ENCODE measurements at places on chromosomes 6 and 20.

GRCh38 chr20:51678026-51678697 lies 90.0 kb downstream of the ATP9A start:
- DNase-seq: peak; percentile 54

DNA sequence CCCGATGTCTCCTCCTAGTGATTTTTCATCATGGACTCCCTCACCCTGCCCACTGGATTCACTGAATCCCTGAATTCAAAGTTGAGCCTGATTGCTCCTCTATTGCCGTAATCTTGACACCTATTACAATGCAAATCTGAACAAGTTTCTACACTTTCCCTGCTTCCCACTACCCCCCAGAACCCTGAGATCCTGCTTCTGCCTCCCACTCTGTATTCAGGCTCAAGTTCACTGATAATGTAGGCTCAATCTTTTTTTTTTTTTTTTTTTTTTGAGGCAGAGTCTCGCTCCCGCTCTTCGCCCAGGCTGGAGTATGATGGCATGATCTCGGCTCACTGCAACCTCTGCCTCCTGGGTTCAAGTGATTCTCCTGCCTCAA lies 3.6 kb upstream of the DCBLD1 start:
- DNase-seq: no peak

DNA sequence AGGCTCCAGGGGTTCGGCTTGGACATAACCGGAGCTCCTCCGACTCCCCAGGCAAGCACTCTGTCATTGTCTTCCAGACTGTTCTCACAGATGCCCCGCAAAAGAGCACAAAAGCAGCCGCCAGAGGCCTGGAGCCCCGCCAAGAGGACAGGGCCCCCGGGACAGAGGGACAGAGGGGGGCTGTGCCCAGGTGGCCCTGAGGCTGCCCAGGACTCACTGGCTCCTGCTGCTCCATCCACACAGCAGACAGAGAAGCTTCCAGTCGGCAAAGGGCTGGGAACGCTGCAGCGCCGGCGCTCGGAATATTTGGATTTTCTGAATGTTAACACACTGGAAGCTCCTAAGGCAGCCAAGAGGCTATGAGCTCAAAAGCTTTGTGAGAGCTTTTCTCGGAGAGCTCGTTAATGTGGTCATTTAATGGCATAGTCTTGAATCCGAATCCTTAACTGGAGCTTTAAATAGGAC lies 68.0 kb upstream of the QKI start:
- no peak for DNase-seq

DNA sequence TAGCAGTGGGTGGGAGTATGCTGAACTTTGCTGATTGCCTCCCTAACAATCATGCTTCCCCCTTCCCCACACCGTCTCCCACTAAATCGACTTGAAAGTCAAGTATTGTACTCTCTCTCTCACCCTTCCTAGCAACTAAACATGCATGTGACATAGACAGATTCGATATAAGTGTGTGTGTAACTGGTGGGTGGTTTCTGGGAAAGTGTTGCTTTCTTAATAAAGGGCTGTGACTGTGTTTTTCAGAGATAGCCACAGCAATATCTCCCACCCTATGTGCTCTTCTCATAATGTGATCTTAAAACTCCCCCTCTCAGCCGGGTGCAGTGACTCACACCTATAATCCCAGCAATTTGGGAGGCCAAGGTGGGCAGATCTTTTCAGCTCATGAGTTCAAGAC lies 49.3 kb upstream of the E2F3 start:
- no peak for DNase-seq

DNA sequence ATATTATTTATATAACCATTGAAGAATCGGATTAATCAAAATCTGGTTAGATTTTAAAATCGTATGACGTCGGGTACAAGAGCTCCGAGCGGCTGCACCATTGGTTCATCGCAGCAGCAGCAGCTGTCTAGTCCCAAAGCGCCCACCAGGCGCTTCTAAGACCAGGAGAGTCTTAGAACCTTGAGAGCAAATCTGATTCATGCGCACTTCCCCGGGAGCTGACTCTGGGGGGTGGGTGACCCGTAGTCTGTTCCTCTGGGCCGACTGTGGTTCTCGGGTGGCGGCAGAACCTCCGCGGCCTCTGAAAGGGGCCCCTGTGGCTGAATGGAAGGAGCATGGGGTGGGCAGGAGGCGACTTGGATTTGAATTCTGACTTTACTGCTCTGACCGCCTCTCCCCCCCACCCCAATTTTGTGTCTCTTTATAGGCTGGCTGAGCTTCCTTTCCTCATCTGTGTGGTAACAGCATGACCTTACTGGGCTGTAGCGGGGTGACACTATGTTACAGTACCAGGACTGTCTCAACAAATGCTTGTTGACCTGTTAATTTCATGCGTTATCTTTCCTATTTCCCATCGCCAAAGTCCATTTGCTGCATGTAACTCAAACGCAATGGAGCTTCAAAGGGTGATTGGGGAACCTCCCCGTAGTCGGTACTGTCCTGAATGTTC lies 119.7 kb downstream of the RTN4IP1 start:
- DNase-seq: no peak

- no peak for DNase-seq
Measured at GRCh38 chr6:166758136-166758704, 131.2 kb upstream of the RPS6KA2 start.

DNA sequence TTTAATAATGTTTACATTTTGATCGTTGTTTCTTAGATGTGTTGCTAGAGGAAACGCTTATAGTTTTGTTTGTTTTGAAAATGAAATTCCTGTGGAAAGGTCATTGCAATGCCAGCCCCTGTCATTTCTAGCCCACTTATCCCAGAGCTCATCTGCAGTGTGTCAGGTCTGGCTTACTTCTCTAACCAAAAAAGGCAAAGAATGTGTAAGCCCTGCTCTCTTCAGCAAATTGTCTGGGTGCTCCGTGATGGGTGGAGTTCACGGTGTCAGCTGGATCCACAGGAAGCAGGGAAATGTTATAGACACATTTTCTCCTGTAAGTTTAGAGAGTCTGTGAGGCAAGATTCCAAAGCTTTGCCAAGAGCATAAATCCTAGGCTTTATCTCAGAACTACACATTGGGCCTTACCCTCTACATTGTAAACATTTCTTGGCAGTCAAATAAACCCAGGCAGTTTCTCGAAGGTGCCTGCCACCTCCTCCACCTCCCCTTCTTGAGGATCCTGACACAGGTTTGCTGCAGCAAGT lies 50.9 kb downstream of the RPRD1B start:
- DNase-seq: no peak

- DNase-seq: no peak
Measured at GRCh38 chr6:3542032-3542640, 85.3 kb upstream of the SLC22A23 start.

DNA sequence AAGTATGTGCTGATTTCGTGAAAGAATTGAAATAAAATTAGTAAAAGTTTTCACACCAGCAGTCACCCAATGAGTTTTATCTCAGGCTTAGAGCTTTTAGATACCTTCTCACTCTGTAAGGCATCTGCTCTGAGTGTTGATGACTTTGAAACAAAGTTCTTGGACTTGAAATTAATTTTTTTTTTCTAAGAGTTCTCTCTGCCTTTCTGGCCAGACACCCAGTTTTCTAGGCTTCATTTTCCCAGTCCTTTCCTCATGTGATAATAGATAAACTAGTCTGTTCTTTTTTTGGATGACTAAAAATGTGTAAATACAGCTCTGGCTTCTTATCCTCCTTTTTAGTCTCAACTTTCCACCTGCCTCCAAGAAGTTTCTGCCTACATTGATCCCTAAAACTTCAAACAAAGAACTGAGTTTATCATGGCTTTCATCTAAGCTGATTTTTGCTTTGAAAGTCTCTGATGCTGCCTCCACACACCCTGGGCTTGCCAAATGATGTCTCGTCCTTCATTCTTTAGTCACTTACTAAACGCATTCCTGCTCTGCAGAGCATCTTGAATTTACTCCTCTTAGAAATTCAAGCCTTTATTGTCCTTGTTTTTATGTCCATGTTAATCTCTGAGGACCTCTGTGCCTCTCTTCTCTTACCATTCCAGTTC lies 32.7 kb downstream of the SLX4IP start:
- no peak for DNase-seq

DNA sequence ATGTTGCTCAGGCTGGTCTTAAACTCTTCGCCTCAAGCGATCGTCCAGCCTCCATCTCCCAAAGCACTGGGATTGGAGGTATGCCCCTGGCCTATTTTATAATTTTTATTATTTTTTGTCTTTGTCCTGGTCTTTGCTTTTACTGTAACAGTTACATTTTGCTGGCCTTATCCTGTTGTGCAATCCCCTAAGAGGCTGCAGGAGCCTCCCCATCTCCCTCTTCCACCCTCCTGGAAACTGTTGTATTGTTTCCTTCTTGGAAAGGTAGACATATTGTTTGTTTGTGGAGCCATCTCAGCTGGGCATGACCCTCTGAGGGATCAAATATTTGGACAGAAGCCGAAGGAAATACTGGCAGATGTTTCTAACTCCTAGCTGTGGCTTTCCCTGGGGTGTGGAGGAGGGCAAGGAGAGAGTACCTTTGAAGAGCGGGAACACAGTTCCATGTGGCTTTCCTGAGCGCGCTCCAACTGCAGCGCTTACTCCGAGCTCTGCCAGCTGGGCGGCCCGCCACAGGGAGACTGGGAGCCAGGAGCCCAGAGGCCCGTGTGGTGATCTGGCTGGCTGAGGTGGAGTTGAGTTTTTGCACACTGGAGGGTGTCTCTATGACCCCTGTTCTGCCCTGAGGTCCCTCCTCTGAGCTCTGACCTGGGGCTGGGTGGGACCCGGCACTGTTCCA lies 4.9 kb downstream of the MAPK13 start:
- DNase-seq: no peak

DNA sequence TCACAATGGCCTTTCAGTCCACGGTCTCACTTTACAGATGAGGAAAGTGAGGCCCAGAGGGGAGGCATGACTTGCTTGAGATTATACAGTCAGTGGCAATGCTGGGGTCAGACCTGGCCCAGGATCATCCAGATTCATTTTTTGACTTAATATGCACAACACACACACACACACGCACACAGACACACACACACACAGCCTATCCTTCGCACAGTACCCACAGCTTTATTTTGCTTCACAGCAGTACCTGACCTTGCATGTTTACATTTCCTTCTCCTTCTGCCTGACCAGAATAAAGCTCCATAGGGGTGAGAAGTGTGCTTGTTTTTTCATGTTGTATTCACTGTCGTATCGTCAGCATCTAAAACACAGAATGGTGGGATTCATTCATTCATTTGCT lies 79.8 kb downstream of the VEGFA start:
- no peak for DNase-seq

DNA sequence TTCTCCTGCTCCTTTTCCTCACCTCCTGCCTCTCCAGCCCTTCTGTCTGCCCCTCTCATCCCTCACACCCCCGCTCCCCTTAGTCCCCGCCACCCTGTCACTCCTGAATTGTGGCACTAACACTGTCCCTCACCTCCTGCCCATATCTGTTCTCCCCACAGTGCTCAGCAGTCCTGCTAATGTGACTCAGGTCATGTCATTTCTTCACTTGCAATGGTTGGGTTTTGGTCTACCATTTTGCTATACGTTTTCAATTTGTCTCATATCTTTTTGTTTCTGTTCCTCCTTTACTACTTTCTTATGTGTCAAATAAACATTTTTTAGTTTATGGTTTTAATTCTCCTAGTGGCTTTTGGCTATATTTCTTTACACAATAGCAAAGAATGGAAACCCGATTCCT lies 1.3 kb upstream of the HLA-B start:
- no peak for DNase-seq

DNA sequence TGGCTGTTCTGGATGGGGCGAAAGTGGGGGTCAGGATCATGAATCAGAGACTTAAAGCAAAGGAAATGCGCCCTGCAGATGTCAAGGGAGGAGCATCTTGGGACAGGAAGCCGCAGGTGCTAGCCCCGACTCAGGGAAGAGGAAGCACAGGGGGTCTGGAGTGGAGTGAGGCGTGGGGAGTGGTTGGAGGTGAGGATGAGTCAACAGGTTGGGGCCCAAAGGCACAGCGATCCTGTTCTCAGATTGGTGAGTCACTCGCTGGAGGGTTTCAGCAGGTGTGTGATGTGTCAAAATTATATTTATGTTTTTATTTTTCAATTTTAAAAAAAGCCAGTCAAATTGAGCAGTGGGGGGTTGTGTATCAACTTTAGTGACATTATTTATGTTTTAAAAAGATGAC lies 19.0 kb downstream of the PACSIN1 start:
- DNase-seq: no peak

GRCh38 chr6:106187424-106187982 lies 101.4 kb downstream of the PRDM1 start:
- no peak for DNase-seq

GRCh38 chr6:111614833-111615582 lies 9.3 kb upstream of the TRAF3IP2 start:
- DNase-seq: no peak

DNA sequence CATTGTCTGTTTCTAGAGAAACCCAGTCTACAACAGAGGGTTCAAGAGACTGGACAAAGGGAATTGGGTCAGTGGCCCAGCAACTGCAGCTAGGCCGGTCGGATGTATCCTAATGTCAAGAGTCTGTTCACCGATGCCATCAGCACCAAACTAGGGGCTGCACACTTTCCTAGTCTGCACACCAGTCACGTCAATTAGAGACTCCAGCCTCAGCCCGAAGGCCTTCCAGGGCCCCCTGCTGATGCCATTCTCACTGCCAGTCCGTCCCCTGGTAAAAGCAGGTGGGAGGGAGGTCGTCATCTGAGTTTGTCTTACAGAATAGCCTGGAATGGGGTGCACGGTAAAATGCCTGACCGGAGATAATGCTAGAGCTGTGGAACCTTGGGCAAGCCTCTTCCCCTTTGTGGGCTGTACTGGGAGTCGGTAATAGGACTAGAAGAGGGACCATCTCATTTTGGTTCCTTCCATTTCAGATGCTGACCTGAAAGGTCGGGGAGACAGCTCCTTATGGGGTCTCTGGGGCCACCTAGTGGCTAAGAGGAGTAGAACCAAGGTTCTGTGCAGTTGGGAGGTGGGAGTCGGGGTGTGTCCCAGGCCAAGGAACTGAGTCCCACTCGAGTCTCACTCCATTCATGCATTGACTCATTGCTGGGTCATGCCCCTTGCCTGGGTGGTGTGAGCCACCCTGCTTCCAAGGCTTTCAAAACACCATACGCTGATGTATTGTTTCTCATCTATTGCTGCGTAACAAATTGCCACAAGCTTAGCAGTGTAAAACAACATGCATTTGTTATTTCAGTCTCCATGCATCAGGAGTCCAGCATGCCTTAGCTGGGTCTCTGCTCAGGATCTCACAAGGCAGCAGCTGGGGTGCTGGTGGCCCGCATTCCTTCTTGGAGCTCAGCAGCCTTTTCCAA lies 5.1 kb downstream of the SOX12 start:
- DNase-seq: peak; percentile 66

DNA sequence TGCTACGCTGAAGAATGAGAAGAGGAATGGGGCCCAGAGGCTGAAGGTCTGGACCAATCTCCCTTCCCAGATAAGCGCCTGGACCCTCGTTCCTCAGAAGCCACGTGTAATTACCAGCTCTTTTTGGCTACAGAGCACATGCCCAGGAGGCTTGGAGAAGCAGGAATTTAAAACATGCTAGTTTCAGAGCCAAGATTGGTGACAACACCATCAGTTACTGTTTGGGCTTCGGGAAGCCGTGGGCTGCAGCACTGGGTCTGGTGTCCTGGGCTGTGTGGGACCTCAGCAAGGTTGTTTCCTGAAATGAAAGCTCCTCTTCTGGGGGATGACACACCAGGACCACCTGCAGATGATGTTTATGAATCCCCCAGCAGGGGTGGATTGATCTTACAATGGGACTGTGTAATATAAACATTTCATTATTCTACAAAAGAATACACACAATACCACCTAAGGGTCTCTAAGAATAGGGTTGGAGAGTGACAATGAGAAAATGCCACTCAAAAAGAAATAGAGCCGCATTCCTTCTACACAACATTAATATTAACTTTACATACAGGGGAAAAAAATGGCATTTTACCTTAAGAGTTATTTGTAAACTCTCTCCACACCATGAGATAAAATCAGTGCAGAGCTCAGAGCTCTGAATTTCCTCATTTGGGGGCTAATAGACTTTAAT lies 207.8 kb upstream of the FOXQ1 start:
- no peak for DNase-seq

Measured in left hindlimb (tissue), 1 donor.